Vagina (tissue), 2 donors: ENCODE measurements at places on chromosomes 1 and 21. TPM values are rescaled to one million over a fixed set of nuclear protein-coding genes. Genes with fewer than 3 reads are reported as not detected.

The CA14 gene
- total RNA-seq = not detected

DNA sequence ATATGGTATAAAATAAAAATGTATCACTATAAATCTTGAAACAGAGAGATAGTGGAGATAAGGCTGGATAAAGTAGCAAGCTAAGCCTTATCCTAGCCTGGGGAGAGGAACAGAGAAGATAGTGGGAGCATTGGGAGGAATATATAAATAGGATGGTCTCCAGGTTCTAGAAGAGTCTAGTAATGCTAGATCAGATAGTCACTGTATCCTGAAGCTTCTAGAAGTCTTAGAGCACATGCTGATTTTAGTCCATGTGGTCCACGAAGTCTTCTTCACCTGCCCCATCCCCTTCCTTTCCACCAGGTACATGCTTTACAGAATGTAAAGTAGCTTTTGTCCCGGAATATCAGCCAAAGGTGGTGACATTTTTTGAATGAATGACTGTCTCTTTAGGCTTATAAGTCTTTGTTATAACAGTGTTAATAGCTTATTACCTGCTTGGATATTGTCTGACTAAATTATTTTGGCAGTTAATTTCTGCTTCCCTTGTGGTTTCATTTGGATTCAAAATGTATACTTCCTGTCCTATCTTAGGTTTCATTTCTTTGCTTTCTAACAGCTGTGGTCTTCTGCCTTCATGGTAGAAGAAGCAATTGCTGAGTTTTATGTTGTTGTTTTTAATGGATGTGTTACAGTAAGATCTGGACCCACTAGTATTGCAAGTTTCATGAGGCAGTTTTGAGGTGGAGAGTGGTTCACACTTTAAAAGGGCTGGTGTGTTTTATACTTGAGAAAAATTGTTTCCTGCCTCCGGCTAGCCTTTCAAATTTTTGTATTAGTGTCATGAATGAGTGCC is 5.9 kb downstream of the SMG7 start:
- peaks cover 74% of the 10 kb centered on the region for H3K4me1 ChIP-seq
- H3K36me3 ChIP-seq = no peaks in the 10 kb centered on the region
- H3K27me3 ChIP-seq = no peaks in the 10 kb centered on the region
- no peak overlapping the region for H3K4me3 ChIP-seq
- no peak for DNase-seq
- no peak overlapping the region for H3K27ac ChIP-seq

GRCh38 chr1:57017717-57018116 is 51.9 kb upstream of the C8B start:
- H3K27me3 ChIP-seq = no peaks in the 10 kb centered on the region
- no peak overlapping the region for H3K27ac ChIP-seq
- no peaks in the 10 kb centered on the region for H3K36me3 ChIP-seq

The BSND gene
- total RNA-seq = not detected
